Brain pericyte (primary cell): ENCODE measurements at places on chromosomes 7 and 10.

- DNase-seq = no peak
These were observed 15.6 kb upstream of the PPIF start for GRCh38 chr10:79331709-79332108.

- no peak for DNase-seq
These were observed 612.8 kb downstream of the IPMK start for GRCh38 chr10:57654856-57655255.

GRCh38 chr7:114026486-114027089 lies 107.8 kb upstream of the PPP1R3A start:
- DNase-seq = peak; percentile 11

DNA sequence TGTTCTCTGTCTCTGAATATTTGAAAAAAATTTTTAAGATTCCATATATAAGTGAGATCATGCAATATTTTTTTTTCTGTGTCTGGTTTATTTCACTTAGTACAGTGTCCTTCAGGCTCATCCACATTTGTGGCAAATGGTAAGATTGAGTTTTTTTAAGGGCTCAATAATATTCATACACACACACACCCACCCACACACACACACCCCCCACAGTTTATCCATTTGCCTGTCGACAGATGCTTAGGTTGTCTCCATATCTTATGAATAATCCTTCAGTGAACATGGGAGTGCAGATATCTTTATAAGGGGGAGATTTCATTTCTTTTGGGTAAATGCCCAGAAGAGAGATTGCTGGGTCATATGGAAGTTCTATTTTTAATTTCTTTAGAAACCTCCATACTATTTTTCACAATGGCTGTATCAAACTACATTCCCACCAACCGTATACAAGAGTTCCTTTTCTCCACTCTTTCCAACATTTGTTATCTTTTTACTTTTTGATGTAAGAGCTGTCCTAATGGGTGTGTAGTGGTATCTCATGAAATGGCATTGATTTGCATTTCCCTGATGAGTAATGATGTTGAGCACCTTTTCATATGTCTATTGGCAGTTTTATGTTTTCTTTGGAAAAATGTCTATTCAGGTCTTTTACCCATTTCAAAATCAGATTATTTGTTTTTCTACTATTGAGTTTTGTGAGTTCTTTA lies 35.0 kb downstream of the AUTS2 start:
- DNase-seq = no peak

- no peak for DNase-seq
These were observed 32.6 kb downstream of the KIAA1217 start for GRCh38 chr10:24241536-24242040.

- no peak for DNase-seq
These were observed 27.5 kb upstream of the SMARCD3 start for GRCh38 chr7:151275813-151276577.

DNA sequence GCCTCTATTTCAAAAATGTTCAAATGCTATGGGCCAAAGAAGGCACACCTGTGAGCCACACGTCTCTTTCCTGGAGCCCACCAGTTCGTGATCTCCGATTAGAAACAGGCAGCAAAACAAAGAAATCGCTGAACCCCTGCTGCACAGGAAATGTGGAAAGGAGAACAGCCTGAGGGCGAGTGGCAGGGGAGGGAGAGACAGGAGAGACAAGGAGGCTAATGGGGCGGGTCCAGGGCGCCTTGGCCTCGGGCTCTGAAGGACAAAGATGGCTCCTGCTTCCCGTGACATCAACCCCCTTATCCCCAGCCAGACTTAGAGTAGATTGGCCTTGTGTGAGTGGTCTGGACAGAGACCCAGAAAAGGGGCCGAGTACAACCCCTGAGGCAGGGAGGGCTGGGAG lies 62.4 kb upstream of the DOCK1 start:
- no peak for DNase-seq

DNA sequence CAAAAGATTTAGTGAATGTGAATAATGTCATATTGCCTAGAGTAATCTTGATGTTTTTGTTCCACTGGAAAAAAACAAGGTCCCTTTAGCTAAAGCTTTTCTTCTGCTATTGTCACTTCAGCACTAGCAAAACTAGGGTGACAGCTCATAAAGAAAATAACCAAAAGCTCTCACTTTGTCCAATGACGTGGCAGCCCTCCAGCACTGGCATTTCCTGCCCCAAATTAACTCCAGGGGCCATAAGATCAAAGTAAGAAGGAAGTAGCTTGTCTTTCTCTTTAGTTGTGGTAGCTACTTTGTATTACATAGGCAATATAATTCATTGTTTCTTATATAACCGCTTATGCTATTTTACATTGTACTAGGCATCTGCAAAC lies 47.3 kb downstream of the LRRN3 start:
- no peak for DNase-seq

DNA sequence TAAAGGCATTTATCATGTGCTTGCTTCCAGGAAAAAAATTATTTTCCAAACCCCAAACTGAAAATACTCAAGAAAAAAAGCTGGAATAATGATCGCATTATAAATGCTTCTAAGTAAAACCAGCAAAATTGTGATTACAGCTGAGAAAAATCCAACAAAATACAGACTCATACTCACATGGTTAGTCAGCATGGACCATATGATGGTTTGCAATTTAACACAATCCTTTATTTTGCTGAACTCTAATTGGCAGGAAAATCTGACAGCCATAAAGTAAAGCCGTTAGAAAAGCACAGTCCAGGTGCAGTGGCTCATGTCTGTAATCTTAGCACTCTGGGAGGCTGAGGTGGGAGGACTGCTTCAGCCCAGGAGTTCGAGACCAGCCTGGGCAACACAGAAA lies 59.6 kb downstream of the BRI3 start:
- DNase-seq = no peak

- no peak for DNase-seq
These were observed 189.5 kb upstream of the CDC14C start for GRCh38 chr7:48734695-48735406.

DNA sequence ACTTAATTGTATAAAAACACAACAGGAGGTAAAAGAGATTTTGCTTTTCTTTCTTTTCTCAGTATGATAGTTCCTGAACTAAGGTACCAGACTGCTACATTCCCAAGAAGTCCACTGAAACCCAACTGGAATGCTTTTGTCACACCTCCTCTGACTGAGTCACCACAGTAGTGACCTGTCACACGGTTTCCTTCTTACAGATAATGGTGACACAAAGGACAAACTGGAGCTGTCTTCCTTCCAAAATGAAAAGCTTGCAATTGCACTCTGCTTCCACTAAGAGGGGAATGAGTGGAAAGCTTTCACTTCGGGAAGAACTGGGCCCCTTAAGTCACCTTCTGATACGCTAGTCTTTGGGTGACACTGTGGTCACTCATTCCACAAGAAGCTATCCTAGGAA lies 122.2 kb downstream of the KMT2E start:
- DNase-seq = no peak

- DNase-seq = no peak
These were observed 1133.4 kb downstream of the XPNPEP1 start for GRCh38 chr10:108789919-108790318.

GRCh38 chr10:14329746-14330173 lies 964 bp downstream of the FRMD4A start:
- no peak for DNase-seq

GRCh38 chr10:132443605-132443982 lies 46.6 kb downstream of the PWWP2B start:
- no peak for DNase-seq

DNA sequence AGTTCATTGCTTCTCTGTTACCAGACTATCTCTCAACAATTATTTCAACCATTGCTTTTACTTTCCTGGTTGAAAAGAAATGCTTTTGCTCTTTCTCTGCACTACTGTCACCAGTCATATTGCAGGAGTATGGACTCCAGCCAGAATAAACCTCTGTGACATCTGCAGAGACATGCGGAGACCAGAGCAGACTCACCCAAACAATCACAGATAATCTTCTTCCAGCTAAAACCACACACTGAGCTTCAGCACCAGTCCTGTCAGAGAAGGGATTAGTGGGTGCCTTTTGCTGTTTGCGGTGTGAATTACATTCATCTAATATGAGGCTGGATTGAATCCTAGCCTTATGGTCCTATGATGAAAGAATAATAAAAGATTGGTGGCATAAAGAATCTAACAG lies 258.6 kb downstream of the CNTNAP2 start:
- no peak for DNase-seq

GRCh38 chr10:113041841-113042750 lies 92.0 kb downstream of the TCF7L2 start:
- no peak for DNase-seq

DNA sequence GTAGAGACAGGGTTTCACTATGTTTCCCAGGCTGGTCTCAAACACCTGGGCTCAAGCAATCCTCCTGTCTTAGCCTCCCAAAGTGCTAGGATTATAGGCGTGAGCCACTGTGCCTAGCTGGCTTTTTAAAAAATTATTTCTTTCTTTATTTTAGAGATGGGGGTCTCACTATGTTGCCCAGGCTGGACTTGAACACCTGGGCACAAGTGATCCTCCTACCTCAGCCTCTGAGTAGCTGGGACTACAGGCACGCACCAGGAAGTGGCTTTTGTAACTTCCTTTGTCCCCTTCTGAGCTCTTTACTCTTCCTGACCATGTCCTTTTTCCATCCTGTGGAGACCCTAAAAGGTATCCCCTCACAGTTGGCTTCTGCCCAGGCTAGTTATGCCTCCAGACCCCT lies 2.1 kb upstream of the MYOZ1 start:
- DNase-seq = no peak

DNA sequence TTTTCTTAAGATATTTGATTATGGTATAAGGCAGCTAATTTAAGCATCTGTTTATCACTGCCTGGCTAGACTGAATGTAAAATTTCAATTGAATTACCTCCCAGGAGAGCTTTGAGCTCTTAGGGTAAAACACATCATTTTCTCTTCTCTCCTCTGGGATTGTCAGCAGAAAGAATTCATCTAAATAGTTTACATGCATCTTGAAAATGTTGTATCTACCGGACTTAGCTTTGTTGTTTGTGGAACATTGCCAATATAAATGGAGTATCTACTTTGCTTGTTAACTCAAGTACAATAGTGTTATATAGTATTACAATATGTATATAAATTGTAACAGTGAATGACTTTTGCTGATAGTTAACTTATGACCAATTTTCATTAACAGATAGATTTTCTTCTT lies 73.3 kb downstream of the TAF3 start:
- peak; percentile 25 for DNase-seq

GRCh38 chr10:1399431-1400100 lies 337.8 kb downstream of the ADARB2 start:
- no peak for DNase-seq

DNA sequence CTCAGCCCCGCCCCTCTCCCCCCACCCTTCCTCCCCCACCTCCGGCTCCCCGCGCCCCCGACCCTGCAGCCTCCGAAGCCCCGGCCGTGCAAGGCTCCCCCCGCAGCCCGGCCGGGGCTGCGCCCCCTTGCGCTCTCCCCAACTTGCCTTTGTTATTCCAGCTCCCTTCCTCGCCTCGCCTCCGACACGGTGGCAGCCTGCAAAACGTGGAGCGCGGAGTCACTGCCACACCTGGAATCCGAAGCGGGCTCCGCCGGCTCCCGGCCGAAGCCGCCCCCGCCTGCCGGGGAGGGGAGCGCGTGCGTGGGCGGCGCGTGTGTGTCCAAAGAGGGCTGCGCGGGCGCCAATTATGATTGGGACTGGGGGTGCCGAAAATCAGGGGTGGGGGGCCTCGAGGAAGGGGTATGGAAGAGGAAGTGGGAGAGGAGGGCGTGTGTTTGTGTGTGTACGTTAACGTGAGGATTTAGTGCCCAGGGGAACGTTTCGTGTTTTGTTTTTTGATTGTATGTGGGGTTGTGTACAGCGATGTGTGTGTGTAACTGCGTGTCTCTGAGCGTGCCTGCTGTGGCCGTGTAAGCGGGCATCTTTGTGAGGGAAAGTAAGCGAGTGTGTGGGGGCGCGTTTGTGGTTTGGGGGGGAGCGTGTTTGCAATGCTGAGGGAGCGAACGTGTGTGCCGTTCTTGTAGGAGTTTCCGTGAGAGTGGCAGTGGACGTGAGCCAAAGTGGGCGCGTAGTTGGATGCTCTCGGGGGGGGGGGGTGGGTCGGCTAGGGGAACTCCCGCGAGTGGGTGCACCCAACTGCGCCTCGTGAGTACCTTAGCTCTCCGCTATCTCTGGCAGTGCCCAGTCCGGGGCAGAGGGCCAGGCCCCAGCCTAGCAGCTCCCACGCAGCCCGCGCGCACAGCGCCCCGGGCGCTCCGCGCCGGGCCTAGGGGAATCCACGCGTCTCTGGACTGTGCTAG lies 1.2 kb upstream of the ZMIZ1 start:
- peak; percentile 80 for DNase-seq

GRCh38 chr10:103416436-103417147 lies 20.2 kb downstream of the PDCD11 start:
- no peak for DNase-seq

DNA sequence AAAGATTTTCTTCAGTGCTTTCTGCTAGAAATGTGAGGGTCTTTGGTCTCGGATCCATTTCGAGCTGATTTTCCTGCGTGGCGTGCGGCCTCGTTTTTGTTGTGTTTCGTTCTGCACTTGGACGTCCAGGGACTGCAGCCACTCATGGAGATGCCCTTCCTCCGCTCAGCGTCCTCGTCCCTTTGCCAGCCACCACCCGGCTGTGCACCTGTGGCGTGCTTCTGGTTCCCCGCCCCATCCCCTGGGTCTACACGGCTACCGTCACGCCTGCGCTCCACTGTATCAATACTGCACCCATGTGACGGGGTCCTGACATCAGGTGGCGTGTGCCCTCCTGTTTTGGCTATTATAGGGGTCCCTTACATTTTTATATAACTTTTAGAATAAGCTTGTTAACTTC lies 42.7 kb upstream of the NKX6-2 start:
- no peak for DNase-seq

DNA sequence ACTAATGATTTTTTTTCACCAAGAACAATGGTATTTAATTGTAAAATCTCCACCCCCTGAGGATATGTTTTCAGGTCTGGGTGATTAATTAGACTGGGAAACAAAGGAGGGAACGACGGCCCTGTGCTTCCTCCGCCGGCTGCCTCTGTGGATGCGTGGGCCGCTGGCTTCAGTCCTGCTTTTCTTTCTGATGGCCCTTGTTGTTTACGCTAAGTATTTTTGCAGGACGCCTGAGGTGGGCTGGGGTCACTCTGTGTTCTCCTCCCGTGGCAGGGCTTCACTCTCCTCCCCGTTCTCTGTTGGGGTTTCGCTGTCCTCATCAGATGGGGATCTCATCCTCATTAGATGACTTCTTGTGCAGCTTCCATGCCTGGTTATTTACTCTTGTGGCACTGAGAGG lies 5.2 kb upstream of the ACBD5 start:
- DNase-seq = no peak

GRCh38 chr10:84549368-84550165 lies 221.2 kb downstream of the CCSER2 start:
- no peak for DNase-seq

GRCh38 chr10:73872190-73872710 lies 2.1 kb downstream of the CAMK2G start:
- DNase-seq = no peak
